ENCODE measurements at places on chromosomes 5 and 9.
A peak's percentile ranks its signal among the peaks of the same experiment; 100 is the strongest.

- no peak for DNase-seq
Observed at GRCh38 chr9:130662970-130663257, 1.5 kb upstream of the PRDM12 start.

DNA sequence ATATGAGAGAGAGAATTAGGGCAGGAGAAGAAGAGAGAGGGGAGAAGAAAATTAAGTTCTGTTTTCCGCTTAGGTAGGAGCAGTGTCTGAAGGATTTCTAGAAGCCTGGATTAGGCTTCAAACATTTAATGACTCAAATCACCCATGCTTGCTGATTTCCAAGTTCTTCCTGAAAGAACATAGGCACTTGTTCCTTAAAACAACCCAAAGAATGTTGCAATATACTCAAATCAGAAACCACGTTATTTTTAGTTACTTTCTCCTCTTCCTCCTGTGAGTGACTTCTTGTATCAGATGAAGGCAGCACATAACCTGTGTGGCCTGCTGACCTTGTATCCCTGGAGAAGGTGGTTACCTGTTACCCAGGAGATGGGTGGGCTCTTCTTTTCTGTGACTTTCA is 351.5 kb upstream of the KLF4 start:
- DNase-seq: no peak

- no peak for DNase-seq
Observed at GRCh38 chr9:84823421-84824271, 154.1 kb downstream of the NTRK2 start.

- DNase-seq: no peak
Observed at GRCh38 chr5:159041444-159042198, 58.1 kb downstream of the EBF1 start.

DNA sequence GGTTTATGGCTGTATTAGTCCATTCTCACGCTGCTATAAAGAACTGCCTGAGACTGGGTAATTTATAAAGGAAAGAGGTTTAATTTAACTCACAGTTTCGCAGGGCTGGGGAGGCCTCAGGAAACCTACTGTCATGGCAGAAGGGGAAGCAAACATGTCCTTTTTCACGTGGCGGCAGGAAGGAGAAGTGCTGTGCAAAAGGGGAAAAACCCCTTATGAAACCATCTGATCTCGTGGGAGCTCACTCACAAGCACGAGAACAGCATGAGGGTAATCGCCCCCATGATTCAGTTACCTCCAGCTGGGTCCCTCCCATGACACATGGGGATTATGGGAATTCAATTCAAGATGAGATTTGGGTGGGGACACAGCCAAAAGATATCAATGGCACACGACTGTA is 13.9 kb downstream of the LRRC70 start:
- no peak for DNase-seq

- no peak for DNase-seq
Observed at GRCh38 chr9:121801579-121801978, 150.1 kb downstream of the DAB2IP start.

- no peak for DNase-seq
Observed at GRCh38 chr5:112257976-112258375, 161.1 kb downstream of the EPB41L4A start.

DNA sequence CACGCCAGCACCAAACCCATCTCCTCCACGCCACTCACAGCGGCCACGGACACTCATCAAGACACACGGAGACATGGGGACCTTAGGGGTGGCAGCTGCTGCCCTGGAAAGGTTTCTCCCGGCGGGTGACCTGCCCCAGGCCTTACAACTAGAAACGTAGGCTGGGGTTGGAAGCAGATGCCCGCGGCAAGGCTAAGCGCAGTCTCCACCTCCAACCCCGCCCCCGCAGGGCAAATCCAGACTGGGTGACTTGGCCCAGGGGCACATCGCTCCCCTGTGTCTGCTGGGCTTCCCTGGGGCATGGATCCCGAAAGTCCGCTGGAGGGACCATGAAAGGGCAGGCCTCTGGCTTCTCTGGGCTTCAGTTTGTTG is 12.0 kb upstream of the ASS1 start:
- no peak for DNase-seq

GRCh38 chr9:14346231-14346791 is 32.4 kb upstream of the NFIB start:
- DNase-seq: no peak

DNA sequence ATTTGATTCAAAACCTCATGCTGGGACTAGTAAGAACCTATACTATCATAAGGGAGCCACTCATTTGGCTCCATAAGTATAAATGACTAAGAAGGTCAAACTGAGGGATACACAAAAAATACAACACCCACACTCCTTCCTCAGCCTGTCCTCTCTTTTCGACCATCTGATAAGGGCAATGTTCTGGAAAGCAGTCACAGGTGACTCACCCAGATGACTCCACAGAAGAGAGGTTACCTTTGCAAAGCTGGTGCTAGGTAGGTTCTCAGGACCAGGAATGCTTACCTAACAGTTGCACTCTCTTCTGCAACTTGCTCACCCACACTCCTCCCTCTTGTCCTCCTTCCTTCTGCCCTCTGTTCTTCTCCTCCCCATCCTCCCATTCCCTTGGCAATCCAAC is 32.9 kb downstream of the LHFPL2 start:
- DNase-seq: no peak

DNA sequence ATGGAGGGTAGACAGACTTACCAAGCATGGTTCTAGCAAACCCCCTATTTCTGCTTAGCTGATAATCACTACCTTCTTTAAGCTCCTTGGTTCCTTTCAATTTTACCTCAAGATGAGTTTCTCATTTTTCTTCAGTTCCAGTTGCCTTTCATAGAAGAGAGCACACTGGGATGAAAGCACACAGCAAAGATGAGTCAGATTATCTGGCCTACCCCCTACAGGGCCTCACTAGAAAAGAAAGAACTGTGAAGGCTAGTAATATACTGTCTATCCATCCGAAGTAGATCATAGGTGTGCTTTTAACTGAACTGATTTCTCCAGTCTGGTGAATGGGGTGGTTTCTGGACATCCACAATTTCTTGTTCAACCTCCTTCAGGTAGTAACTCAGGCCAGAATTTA is 122.5 kb downstream of the TRPM3 start:
- DNase-seq: no peak

DNA sequence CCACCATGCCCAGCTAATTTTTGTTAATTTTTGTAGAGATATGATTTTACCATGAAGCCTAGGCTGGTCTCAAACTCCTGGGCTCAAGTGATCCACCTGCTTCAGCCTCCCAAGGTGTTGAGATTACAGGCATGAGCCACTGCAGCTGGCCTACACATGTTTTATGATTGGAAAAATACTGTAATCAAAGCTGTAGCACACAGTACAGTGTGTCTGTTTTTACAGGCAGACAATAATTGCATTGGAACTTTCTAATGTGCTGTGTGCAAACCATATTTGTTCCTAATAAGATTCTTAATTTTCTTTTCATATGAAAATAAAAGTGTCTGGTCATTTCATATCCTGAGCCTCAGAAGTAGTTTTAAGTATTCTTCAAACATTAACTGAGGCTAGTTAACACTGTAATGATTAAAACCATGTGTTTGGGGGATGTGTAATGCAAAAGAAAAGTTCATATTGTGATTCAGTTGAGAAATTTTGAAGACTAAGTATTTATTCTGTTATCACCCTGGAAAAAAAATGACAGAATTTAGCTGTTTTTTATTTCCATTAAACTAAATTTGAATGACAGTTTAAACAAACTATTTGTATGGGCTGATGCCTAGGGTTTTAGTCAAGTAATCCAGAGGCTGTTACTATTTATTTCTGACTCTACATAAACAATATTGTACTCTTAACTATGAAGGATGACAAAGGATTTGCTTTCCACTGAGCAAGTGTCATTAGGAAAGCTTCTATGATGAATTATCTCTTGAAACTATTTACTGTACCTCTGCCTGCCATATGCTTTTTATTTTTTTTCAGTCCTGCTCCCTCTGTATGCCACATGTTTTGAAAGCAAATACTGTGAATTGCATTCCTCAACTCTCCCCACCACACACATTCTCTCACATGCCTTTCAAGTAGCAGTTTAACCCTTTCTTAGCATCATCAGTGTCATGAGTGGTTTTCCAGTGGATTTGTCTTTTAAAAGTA is 111.5 kb downstream of the MTREX start:
- DNase-seq: peak; percentile 78

DNA sequence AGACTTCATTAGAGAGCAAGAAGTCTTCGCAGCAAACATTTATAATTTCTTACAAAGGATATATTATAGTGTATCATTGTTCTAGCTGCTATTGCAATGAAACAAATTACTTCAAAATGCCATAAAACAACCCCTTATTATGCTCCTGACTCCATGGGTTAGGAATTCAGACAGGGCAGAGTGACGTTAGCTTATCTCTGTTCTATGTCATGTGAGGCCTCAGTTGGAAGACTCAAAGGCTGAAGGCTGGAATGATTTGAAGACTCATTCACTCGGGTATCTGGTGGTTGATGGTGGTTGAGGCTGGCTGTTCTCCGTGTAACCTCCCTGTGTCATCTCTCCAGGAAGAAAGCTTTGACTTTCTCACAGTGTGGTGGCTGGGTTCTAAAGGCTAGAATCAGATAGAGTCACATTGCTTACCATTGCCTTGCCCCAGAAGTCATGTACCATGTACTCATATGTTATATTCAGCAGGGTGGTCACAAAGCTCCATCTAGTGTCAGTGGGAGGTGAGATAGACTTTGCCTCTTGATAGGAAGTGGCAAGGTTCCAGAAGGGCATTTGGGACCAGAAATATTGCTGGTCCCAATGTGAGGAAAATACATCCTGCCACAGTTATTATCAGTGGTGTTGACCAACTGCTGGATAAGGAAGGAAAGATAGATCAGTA is 226.9 kb downstream of the TMEM38B start:
- DNase-seq: no peak

GRCh38 chr9:128459011-128459410 is 3.2 kb downstream of the ODF2 start:
- DNase-seq: no peak

- no peak for DNase-seq
Observed at GRCh38 chr5:138753794-138754698, 821 bp downstream of the CTNNA1 start.

GRCh38 chr9:131853434-131853833 is 113.6 kb upstream of the RAPGEF1 start:
- no peak for DNase-seq

GRCh38 chr5:154390746-154391359 is 54.9 kb upstream of the SAP30L start:
- DNase-seq: peak; percentile 3

DNA sequence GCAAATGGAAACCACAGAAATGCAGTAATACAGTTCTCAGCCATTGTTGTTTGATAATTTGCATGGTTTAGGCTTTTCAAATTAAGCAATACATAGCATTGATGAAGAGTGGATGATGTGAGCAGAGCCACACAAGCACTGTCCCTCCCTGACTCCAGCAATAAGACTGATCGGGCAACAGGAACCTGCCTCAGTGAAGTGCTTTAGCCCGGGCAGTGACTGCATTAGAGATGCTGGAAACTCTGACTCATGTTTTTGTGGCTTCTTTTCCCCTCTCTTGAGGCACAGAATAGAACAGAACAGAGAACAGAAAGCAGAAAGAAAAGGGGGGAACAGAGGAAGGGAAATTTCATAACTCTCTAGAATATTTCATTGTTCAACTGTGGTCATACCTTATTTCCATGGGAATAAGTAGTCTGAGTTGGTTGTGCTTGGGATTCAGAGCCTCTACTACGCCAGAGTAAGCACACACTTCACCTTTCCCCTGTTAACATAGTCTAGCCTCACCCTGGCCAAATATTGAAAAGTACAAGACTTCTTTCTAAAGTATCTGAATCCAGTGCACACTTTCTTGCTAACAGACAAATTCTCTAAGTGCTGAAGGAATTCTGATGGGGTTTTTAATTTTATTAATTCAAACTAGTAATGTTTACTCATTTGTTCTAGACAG is 164.8 kb upstream of the VCAN start:
- DNase-seq: no peak
